ENCODE measurements at places on chromosomes 5 and 9.

DNA sequence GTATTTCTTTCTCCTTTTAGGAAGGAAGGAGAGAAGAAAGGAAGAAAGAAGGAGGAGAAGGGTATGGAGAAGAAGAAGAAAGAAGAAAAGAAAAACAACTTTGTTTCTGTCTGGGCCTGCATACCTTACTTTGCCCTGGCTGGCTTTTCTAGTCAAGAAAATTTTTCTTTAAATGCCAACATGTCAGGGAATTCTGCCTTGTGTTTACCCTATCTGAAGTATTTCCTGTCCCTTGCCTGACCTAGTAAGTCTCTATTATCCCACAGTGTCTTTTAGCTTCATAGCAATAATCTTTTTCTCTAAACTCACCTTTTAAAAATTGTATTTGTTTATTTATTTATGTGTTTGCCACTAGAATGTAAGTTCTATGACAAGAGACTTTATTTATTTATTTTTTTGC lies 1864.1 kb downstream of the EFNA5 start:
- no peak for DNase-seq

DNA sequence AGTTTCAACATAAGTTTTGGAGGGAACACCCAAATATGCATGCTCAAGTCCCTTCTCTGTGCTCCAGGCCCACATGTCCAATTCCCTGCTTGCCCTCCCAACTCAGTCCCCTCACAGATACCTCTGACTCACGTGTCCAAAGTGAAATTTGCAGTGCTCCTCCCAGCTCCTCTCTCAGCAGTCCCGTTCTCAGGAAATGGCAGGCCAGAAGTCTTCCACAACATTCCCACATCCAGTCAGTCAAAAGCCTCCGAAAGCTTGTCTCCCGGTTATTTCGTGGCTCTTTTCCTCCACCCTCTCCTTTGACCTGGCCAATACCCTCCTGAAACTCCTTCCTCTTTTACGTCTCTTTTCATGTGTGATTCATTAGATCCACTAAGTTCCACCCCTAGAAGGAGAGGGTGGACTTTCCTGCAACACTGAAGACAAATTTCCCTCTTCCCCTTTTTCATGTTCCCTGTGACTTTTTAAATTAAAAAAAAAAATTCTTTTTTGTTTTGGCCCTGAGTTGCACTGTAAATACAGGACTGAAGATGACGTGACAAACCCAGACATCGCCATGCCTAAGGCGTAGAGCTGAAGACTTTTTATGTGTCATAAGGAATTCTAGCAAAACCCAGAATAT lies 12.8 kb upstream of the MGAT1 start:
- no peak for DNase-seq

- DNase-seq: no peak
Measured at GRCh38 chr9:76902395-76902794, 3.5 kb downstream of the PRUNE2 start.

DNA sequence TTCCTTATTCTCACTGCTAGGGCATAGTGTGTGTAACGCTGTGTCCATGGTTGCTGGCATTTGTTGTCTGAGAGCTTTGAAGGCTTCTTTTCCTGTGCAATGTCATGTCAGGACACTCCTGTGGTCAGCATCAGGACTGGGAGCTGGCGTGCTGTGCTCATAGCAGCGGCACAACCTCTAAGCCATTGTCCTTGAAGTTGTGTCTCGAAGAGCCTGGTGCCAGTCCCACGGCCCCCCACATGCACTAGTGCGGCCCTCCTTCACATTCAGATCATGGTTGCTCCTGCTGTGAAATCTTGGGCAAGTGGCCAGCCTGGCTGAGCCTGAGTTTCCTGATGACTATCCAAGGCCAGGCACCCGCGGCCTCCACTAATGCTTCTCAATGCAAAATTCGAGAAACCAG lies 32.4 kb downstream of the PDZD2 start:
- DNase-seq: no peak

DNA sequence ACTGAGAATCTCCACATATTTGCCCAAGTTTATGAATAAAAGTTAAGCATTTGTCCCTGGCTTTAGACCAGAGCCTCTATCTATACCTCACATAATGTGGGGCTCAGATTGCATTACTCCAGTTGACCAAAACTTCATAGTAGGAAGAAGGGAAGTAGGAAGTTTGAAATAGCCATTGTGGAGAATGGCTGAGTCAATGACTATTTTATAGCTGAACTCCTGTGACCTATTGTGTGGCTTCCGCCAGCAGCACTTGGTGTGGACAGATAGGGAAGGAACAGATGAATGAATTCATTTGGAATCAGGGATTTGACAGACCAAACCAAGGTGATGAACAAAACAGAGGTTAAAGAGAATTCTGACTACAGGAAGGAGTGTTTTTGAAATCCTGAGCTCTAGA lies 92.9 kb upstream of the LPAR1 start:
- DNase-seq: no peak

- no peak for DNase-seq
Measured at GRCh38 chr5:85000671-85001070, 616.0 kb upstream of the EDIL3 start.

GRCh38 chr5:74040065-74040551 lies 414.1 kb downstream of the ARHGEF28 start:
- peak; percentile 33 for DNase-seq

DNA sequence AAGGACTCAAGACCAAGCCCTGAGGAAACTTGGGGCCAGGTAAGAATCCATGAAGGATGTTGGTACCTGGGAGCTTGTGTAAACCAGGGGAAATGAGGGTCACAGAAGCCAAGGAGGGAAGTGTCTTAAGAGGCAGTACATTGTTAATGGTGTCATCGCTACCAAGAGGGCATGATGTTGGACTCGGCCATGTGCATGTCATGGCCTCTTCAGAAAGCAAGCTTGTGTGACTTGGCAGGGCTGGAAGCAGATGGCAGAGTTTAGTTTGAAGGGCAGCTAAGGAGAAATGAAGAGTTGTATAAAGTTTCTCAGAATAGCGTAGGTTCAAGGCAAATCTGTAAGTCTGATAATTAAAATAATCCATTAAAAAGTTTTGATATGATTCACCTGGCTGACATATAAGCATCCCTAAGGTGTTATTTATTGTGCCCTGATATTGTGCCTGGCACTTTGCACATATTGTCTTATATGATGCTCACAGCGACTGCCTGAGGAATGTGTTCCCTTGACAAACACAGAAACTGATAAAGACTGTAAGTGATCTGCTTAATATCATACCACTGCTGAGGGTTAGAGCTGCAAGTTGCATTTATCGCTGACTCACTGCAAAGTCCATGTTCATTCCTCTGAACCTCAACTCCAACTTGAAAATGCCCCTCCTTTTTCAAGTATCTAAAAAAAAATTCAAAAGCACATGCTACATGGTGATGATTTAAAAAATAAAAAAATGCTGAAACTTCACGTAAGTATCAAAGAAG lies 81.3 kb upstream of the PTPN3 start:
- no peak for DNase-seq

DNA sequence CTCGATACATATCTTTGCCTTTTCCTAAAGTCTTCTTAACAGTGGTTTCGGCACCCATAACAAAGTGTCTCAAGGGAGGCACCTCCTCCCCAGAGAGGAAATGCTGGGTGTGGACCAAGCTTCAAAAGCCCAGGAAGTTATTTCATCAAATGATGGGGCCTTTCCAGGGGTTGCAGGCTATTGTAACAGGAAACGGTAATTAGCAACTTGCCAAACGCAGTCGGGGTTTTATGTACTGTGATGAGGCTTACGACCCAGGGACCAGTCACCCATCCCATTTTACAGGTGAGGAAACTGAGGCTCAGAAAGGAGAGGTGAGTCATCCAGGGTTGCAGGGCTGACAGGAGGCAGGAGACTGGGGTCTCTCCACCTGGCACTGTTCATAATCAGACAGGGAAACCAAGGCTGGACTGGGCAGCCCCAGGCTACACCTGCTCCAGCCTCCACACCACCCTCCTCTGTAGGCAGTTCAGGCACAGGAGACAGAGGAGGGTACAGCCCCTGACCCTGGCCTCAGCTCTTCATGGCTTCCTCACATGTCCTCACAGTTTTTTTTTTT lies 30.0 kb upstream of the SUSD3 start:
- DNase-seq: no peak

DNA sequence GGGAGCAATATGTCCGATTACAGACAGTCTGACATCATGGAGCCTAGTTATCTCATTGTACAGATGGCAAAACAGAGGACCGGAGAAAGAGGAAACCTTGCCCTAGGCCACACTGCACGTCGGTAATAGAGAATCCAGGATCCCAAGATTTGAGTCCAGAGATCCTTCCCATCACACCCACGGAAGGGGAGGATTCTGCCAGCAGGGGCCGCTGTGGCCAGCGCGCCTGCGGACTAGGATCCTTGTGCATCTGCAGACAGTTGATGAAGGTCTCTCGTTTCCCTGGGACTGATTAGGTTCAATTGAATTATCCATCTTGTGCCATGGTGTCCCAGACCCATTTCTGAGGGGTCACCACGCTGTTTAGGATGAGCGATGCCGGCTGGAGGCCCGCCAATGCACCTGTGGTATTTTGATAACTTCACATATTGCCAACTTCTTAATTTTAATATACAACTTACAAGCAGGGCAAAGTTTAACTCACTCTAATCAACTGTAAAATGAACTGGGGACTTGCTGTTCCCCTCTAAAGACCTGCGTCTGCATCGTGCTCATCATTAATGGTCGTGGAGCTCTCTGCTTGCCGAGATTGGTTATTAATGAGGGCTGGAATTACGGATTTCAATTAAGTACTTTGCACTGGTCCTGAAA lies 592.7 kb upstream of the BRINP1 start:
- DNase-seq: peak; percentile 22

- DNase-seq: no peak
Measured at GRCh38 chr5:7169240-7169878, 226.6 kb upstream of the ADCY2 start.

DNA sequence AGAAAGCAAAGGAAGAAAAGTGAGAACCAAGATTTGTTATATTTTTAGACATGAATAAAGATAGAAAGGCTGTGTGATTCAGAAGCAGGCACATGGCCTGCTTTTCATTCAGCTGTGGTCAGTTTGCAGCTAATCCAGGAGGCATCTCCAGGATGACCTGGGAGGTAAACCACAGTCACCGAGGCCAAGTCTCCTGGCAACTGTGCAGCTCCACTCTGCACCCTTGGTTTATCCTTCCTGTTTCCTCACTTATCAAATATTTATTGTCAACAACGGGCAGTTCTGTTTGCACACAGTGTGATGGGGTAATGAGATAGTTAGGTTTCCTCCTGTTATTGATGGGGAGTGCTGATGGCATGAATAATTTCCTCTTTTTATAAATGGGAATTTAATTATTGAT lies 243.0 kb downstream of the PSAT1 start:
- no peak for DNase-seq

GRCh38 chr5:156361436-156362109 lies 34.6 kb downstream of the SGCD start:
- DNase-seq: no peak

DNA sequence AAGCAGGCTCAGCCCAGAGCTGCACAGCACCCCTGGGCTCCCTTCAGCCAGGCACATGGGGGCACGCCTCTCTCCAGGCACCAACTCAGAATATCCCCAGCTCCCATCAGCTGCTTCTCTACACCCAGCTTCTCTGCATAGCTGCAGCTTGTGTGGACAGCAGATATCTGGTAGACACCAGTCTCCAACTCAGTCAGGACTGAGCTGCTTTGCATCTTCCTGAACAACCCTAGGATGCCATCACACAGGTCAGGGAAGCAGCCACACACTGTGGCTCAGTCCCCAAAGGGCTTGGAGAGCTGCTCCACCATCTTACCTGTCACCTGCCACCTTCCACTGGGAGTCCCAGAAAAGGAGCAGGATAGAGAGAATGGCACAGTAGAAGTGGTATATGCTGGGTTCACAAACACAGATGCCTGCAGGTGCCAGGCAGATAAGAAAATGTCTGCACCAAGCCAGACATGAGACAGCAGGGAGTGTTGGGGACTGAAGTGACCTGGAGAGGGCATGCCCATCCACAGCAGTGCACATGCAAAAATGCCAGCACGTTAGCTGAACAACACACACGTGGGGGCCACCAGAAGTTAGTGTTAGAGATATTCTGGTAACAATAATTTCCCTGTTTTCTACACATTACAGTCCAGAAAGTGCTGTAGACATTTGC lies 42.0 kb downstream of the THBS4 start:
- no peak for DNase-seq

GRCh38 chr9:136831720-136832104 lies 10.6 kb upstream of the AJM1 start:
- no peak for DNase-seq

- DNase-seq: no peak
Measured at GRCh38 chr5:75668977-75669689, 48.1 kb downstream of the POC5 start.

- DNase-seq: no peak
Measured at GRCh38 chr5:173745123-173745522, 128.7 kb upstream of the BOD1 start.

- no peak for DNase-seq
Measured at GRCh38 chr9:17631396-17631795, 52.5 kb downstream of the SH3GL2 start.

- DNase-seq: no peak
Measured at GRCh38 chr9:130849356-130849755, 14.3 kb downstream of the ABL1 start.

DNA sequence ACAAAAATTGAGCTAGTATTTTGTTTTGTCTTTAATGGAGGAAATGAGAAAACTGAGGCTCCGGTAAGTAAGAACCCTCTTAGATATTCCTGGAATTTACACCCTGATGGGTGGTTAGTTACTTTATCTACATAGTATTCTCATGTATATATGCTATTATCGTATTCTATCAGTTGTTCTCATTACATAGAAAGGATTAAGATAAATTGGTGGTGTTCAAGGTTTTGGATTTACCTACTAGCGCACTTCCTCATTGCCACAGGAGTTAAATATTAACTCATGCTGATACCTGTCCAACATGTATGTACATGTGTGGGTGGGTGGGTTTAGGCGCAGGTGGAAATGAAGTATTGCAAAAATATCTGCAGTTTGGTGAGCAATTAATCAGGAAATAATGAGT lies 61.1 kb upstream of the IFNE start:
- no peak for DNase-seq

DNA sequence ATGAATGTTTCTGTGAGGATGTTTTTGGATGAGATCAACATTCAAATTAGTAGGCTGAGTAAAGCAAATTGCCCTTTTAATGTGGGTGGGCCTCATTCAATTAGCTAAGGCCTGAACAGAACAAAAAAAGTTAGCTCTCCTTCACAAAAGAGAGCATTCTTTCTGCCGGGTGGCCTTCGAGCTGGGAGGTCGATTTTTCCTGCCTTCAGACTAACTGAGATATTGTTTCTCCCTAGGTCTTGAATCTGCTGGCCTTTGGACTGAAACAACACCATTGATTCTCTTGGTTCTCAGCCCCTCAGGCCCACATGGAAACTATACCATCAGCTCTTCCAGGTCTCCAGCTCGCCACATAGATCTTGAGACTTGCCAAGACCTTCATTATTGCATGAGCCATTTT lies 29.1 kb upstream of the FREM1 start:
- no peak for DNase-seq

GRCh38 chr9:33022303-33022702 lies 2.8 kb upstream of the DNAJA1 start:
- DNase-seq: no peak

- no peak for DNase-seq
Measured at GRCh38 chr5:34772267-34773098, 66.5 kb upstream of the TTC23L start.

- no peak for DNase-seq
Measured at GRCh38 chr5:108739906-108740305, 7.8 kb upstream of the FER start.

GRCh38 chr9:127923771-127924170 lies 6.8 kb downstream of the PIP5KL1 start:
- DNase-seq: no peak

- DNase-seq: no peak
Measured at GRCh38 chr9:90088856-90089255, 484.0 kb downstream of the GADD45G start.
